Cardiac atrium fibroblast (primary cell): ENCODE measurements at places on chromosomes 1 and 21. TPM values are rescaled to one million over a fixed set of nuclear protein-coding genes. Genes with fewer than 3 reads are reported as not detected.

Gene SERPINC1
- total RNA-seq = 0.16 TPM in 1 of 2 replicates, not detected in the other

Gene ARHGEF16
- total RNA-seq = 0.81 TPM in 1 of 2 replicates, not detected in the other

Gene ALPL
- total RNA-seq = 11.3 and 12.3 TPM in 2 replicates

Gene GPX7
- 15.9 and 22.0 TPM in 2 replicates for total RNA-seq

Gene PROK1
- total RNA-seq = not detected in 2 replicates

Gene KMO
- not detected in 2 replicates for total RNA-seq

Gene DIPK1A
- 10.3 and 11.5 TPM in 2 replicates for total RNA-seq

Gene PTGFRN
- 156 and 189 TPM in 2 replicates for total RNA-seq

Gene AXDND1
- total RNA-seq = not detected in 2 replicates

Gene GJA4
- 2.1 and 4.9 TPM in 2 replicates for total RNA-seq

Gene DEPDC1
- total RNA-seq = 4.2 and 14.7 TPM in 2 replicates

Gene ENAH
- 65.0 and 106 TPM in 2 replicates for total RNA-seq

Gene LINGO4
- not detected in 2 replicates for total RNA-seq

Gene NUDT4B
- 26.0 and 40.8 TPM in 2 replicates for total RNA-seq

Gene PDC
- total RNA-seq = not detected in 2 replicates

Gene KCNJ9
- total RNA-seq = not detected in 2 replicates

Gene DNM3
- 0.16 and 0.36 TPM in 2 replicates for total RNA-seq

Gene TINAGL1
- total RNA-seq = 24.0 and 28.0 TPM in 2 replicates

Gene ERO1B
- total RNA-seq = 1.3 and 4.2 TPM in 2 replicates

Gene PRDM2
- 7.8 and 9.2 TPM in 2 replicates for total RNA-seq

Gene SPATA21
- not detected in 2 replicates for total RNA-seq

Gene OLIG2
- not detected in 2 replicates for total RNA-seq

Gene ACOT11
- 0.32 and 1.1 TPM in 2 replicates for total RNA-seq

Gene MFSD2A
- total RNA-seq = 2.2 and 5.0 TPM in 2 replicates

Gene RGL1
- total RNA-seq = 21.3 and 23.0 TPM in 2 replicates

Gene RSPO1
- 0.16 TPM in 1 of 2 replicates, not detected in the other for total RNA-seq

Gene DTL
- 2.6 and 6.5 TPM in 2 replicates for total RNA-seq

Gene SNX7
- total RNA-seq = 24.0 and 24.7 TPM in 2 replicates

Gene TMPRSS15
- not detected in 2 replicates for total RNA-seq

Gene THEM4
- 10.4 and 18.6 TPM in 2 replicates for total RNA-seq

Gene ETV3L
- not detected in 2 replicates for total RNA-seq
